ENCODE measurements at places on chromosomes 5 and 9.

- no peak for DNase-seq
Measured at GRCh38 chr9:116697362-116697761, 10.3 kb downstream of the TRIM32 start.

DNA sequence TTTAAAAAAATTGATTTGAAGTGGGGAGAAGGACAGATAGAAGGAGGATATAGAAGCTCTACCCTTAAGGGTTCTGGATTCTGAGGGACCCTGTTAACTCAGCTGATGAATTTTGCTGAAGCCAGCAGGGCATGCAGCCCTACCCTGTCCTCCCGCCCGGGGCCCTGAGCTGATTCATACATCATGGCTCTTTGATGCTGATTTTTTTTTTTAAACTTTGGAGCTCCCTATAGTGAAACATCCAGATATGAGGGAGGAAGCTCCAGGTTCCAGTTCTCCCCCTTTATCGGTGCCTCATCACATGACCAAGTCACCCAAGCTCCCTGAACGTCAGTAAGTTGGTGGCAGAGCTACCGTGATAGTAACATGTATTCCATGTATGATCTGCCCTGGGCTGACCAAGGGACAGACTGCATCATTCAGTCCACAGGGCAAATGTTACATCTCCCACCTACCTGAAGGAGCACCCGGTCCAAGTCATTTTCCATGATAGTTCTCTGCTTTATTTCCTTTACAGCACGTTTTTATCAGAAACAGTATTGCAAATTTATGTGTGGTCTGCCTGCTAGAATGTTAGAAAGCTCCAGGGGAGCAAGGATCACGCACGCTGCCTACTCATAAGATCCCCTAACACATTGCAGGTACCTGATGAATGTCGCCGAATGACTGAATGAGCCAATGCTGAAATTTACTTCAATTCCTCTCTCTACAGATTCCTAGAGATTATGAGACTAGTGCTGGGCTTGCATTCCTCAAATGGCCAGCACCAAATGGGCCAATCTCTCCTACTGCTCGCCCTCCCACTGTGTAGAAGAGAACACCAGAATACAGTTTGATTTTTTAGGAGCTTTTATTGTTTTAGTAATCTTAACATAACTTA, 25.9 kb downstream of the SPARC start:
- DNase-seq: no peak

DNA sequence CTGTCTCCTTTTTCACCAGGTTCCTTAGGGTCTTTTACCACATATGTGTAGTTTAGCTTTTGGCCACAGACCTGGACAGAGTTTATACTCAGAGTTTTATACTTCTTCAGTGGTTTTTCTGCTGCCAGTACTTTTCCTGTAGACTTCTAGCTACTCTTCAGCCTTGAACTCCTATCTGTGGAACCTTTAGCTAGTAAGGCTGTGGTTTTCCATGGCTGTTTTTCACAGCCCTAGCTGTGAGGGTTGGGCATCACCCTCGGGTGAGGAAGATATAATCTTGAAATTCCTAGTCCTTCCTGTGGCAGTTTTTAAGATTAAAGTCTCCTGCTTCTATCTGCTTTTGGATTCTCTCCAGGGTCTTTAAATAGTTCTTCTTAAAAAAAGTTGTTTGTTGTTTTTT, 109.1 kb downstream of the FGF1 start:
- DNase-seq: no peak

DNA sequence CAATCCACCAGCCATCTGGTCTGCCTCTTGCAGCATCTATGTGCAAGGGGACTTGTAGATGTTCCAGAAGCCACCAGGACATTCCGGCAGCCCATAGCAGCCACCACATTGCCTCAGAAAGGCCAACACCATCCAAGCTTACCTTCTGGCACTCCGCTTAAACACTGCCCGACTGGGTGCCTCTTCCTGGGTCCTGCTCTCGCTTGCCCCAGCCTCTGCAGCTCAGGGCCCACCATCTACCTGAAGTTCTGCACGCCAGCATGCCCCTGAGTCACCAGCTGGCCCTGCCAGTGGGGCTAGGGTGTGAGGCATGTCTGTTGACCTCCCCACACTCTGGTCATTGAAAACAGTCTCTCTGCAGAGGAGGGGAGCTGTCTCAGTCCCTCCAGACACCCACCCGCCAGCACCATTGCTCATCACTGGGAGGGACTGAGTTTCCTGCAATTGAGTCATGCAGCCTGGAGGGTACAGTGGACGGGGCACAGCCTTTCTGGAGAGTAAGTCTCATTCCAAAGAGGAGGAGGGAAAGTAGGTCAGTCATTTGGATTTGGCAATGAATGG, 16.9 kb upstream of the COL5A1 start:
- no peak for DNase-seq

- no peak for DNase-seq
Measured at GRCh38 chr9:137516144-137516917, 33.9 kb downstream of the PNPLA7 start.

- no peak for DNase-seq
Measured at GRCh38 chr5:94266170-94266569, 352.2 kb downstream of the KIAA0825 start.

GRCh38 chr5:80283360-80283759, 27.5 kb upstream of the SERINC5 start:
- DNase-seq: no peak

DNA sequence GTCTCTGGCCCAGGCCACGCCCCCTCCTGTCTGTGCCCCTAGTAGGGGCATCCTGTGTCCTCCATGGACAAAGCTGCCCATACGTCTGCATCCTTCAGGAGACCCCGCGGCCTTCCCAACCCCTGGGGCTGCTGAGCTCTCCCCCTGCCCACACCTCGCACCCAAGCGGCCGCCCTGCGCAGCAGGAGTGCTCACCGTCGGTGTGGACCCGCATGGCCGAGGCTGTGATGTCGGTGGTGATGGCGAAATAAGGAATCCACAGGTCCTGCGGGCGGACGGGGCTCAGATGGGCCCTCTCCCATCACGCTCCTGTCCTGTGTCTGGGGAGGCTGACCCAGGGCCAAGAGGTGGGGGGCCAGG, 4.8 kb upstream of the NSMF start:
- no peak for DNase-seq

DNA sequence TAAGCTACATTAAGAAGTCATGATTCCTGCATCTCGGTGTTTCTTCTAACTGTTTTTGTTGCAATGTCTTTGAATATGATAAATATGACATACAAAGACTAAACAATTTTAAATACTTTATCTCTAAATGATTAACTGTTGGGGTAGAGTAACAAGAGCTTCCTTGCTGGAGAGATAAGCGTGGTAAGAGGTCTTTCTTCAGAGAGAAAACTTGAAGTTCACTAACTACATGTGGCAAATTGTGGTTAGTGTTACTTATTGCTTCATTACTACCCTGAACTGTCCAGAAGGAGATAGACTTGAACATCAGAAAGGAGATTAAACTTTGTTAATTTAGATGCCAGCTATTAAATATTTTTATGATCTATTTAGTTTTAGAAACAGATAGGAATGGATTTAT, 7.0 kb upstream of the ARSB start:
- no peak for DNase-seq

DNA sequence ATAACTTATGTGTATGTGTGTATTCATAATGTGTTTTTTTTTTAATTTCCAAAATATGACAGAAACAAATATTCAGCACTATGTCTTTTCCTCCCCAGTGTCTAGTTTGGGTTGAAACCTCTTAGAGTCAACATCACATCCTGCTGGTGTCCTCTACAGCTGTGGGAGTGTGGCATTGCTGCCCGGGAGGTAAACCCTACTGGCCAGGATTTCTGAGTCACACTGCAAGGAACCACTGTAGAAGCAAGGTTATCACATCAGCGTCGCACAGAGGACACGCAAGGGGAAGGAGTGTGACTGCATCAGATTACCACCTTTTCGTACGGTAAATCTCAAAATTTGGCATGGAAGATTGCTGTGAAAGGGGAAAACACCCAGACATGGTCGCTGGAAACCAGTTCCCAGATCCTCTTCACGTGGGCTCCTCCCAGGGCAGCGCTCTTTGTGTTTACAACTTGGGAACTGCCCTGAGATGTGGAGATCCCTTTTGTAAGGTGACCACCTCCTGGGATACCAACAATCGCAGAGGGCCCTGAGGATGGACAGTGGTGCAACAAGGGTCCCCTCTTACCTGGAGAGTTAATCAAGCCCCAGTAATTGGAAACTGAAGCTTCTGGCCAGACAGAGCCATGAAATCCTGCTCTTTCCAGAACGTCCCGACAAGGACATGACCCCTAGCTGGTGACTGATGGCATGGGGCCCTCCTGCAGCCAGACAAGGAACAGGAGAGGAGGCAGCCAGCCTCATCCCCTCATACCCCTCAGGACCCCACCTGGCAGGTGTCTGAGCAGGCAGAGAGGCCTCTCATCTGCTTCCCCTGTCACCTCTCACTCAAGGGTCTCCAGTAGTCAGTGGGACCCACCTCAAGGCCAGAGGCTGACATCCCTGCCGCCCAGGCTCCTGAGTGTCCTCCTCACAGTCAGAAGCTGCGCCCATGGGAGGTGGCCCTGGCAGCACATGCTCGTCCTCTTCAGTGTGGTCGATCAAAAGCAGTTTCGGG, 194.7 kb downstream of the MED10 start:
- no peak for DNase-seq

- DNase-seq: no peak
Measured at GRCh38 chr5:89273289-89273688, 390.3 kb upstream of the MEF2C start.

- no peak for DNase-seq
Measured at GRCh38 chr5:36694351-36694750, 87.9 kb downstream of the SLC1A3 start.

- no peak for DNase-seq
Measured at GRCh38 chr5:1034421-1034905, 25.9 kb downstream of the NKD2 start.

DNA sequence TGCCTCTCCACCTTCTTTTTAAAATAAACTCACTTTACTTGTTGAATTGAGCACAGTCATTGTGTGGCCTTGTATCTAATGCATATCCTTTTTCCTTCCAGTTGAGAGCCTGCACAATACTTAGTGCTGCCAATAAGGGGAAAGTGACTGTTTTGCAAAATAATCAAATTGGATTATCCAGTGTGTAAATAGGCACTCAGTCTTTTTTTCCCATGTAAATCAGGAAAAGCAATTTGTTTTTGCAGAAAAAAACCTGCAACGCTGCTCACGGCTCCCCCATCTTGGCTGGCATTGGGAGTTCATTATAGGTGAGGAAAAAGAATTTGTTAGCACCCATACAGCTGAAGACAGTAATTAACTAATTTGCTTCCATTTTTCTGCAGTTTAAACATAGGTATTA, 299.9 kb downstream of the CSNK1G3 start:
- no peak for DNase-seq

DNA sequence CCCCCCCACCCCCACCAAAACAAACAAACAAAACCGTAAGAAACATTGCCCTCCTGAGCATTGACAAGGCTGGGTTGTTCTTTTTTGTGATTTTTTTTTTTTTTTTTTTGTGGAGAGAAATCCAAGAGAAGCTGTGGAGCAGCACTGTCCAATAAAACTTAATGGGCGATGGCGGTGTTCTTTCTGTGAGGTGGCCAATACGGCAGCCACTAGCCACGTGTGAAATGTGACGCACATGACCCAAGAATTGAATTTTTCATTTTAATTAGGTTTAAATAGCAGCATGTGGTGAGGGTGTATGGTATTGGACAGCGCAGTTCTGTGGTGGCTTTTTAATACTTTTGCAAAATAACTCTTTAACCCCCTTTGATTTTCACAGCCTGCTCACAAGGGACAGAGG, 251.1 kb downstream of the PDZD2 start:
- DNase-seq: no peak

DNA sequence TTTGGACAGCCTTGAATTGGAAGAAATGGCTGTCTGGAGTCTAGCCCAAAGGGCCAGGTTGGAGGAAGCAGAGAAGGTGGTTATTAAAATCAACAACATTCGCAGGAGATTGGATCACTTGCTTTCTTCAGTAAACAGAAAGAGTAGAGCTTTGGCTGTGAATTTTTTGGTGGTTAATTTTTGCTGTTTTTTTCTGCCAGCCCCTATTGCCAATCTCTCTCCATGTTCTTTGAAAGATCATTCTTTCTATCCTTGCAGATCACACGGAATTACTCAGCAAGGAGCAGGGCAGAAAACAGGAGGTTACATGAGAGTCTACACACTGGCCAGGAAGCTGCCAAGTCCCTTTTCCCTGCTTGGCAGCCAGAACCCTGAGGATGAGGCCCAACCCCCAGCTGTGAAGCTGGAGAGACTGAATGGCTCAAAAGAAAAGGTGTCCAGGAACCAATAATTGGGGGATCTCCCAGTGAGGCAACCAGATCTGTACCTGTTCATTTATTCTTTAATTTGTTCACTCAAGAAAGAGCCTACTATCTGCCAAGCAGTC, 13.0 kb downstream of the GLRX start:
- no peak for DNase-seq

GRCh38 chr9:92180669-92181181, 65.5 kb upstream of the SPTLC1 start:
- no peak for DNase-seq

GRCh38 chr9:112884101-112884500, 6.6 kb downstream of the SLC46A2 start:
- no peak for DNase-seq

DNA sequence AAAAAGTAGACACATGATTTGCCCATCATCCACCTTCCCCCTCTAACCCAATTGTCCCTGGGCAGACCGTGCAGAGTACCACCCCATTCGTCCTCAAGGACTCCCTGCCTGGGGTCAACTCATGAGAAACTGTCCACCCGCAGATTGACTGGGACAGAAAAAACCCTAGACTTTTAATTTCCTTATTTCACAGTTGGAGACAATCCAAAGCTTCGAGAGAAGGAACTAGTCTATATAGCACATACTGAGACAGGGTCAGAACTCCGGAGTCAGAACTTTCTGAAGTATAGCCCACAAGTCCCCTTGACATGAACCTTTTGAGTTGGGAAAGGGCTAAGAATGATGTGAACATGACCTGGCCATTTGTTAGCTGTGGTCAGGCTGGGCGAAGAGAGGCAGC, 7.5 kb upstream of the GPX3 start:
- no peak for DNase-seq

GRCh38 chr5:174245516-174246075, 200.1 kb downstream of the NSG2 start:
- no peak for DNase-seq

DNA sequence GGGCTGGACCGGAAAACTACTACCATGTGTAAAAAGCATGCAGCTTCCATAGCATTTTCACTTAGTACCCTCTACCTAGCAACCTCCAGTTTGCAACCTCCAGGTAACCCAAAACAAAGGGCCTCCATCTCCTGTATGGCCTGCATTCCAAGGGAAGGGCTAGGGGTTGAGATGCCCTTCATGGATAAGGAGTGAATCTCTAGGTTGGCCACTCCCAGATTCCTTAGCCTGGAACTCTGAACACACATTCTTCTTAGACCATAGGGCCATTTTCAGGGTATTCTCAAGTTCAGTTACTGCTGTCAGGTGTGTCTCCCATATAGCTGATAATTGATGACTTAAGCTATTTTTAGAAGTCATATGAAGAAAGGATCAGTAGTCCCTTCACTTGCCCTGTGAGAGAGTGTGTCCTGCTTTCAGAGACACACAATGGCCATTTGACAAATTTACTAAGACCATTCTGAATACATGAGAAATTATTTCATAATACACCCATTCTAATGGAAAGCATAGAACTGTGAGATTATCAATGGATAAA, 22.5 kb downstream of the HSPB3 start:
- no peak for DNase-seq
